ENCODE measurements at places on chromosomes 13 and 19. TPM values are rescaled to one million over a fixed set of nuclear protein-coding genes. Genes with fewer than 3 reads are reported as not detected.

The PGLYRP1 gene
- total RNA-seq = not detected

The KRTDAP gene
- not detected for total RNA-seq

The FUT1 gene
- 0.28 TPM for total RNA-seq

The MUC16 gene
- total RNA-seq = not detected

The AXL gene
- 345 TPM for total RNA-seq

The ZNF708 gene
- 5.0 TPM for total RNA-seq

The ZNF77 gene
- 5.0 TPM for total RNA-seq

The P2RY11 gene
- total RNA-seq = 5.5 TPM

The ONECUT3 gene
- not detected for total RNA-seq

The MBD3L3 gene
- total RNA-seq = not detected

The SERTM1 gene
- 0.05 TPM for total RNA-seq

The MBD3L2 gene
- not detected for total RNA-seq

The OR4F17 gene
- not detected for total RNA-seq

The ZNF99 gene
- not detected for total RNA-seq

The ZNF230 gene
- 2.5 TPM for total RNA-seq

The FSTL3 gene
- 372 TPM for total RNA-seq

The C13orf42 gene
- total RNA-seq = not detected

The NLRP7 gene
- not detected for total RNA-seq

The ZNF560 gene
- 5.8 TPM for total RNA-seq

The CC2D1A gene
- total RNA-seq = 14.3 TPM

The EDNRB gene
- total RNA-seq = 1.8 TPM

The KLK5 gene
- total RNA-seq = not detected

The KCNRG gene
- 7.4 TPM for total RNA-seq

The GPATCH1 gene
- 4.5 TPM for total RNA-seq

The PSPN gene
- 1.4 TPM for total RNA-seq

The ZNF471 gene
- total RNA-seq = 5.3 TPM

The IL11 gene
- total RNA-seq = 33.9 TPM

The ALOX5AP gene
- 6.8 TPM for total RNA-seq

The SIGLEC7 gene
- total RNA-seq = not detected

The ZNF382 gene
- total RNA-seq = 8.6 TPM

The SLC10A2 gene
- total RNA-seq = not detected

The ZNF737 gene
- total RNA-seq = 6.6 TPM

The CD70 gene
- total RNA-seq = not detected

The FFAR2 gene
- not detected for total RNA-seq

The C19orf67 gene
- total RNA-seq = not detected

The ANGPTL8 gene
- total RNA-seq = not detected

The KLHL1 gene
- total RNA-seq = not detected

The FBXO27 gene
- 6.4 TPM for total RNA-seq

The HPN gene
- not detected for total RNA-seq

The NKG7 gene
- total RNA-seq = not detected

The PSG3 gene
- not detected for total RNA-seq

The TNFSF9 gene
- 0.14 TPM for total RNA-seq

The S1PR4 gene
- total RNA-seq = not detected

The SPRY2 gene
- total RNA-seq = 27.5 TPM

The SMIM44 gene
- total RNA-seq = not detected

The FAM83E gene
- total RNA-seq = 0.30 TPM

The TMC4 gene
- total RNA-seq = under 0.01 TPM

The NCR1 gene
- not detected for total RNA-seq

The ZNF730 gene
- 2.1 TPM for total RNA-seq

The GFY gene
- not detected for total RNA-seq

The TYROBP gene
- total RNA-seq = not detected

The CCDC70 gene
- total RNA-seq = not detected

The ATP13A1 gene
- 94.7 TPM for total RNA-seq

The PNMA8B gene
- 1.2 TPM for total RNA-seq

The DKKL1 gene
- total RNA-seq = 0.59 TPM

The SYNGR4 gene
- not detected for total RNA-seq

The CEACAM16 gene
- not detected for total RNA-seq

The TRPC4 gene
- 23.7 TPM for total RNA-seq

Measured in smooth muscle cell of the umbilical artery (primary cell).